Hepatocyte (in vitro differentiated cells): ENCODE measurements at places on chromosomes 1 and 21. TPM values are rescaled to one million over a fixed set of nuclear protein-coding genes. Genes with fewer than 3 reads are reported as not detected.

DNA sequence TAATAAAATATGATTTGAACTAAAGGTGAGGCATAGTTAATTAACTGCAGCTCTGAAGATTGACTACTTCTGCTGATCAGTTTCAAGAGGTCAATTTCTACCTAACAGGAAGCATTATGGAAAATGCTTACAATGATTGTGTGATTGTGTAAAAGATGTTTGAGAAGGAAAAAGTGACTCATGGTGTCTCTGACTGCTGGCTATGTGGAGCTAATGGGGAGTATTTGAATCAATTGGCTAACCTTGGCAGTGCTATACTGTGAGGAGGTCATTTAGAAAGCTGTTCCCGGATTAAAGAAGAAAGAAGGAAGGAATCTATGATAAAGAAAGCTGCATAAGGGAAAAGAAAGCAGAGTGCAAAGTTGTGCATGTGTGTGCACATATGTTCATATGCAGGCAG, 376.5 kb downstream of the ADGRL2 start:
- peak; percentile 10 for DNase-seq

Gene TDRD10
- polyA plus RNA-seq, result 0.09 TPM in 1 of 2 replicates, not detected in the other

GRCh38 chr1:62280960-62281465, 38.2 kb downstream of the KANK4 start:
- no peak for DNase-seq

DNA sequence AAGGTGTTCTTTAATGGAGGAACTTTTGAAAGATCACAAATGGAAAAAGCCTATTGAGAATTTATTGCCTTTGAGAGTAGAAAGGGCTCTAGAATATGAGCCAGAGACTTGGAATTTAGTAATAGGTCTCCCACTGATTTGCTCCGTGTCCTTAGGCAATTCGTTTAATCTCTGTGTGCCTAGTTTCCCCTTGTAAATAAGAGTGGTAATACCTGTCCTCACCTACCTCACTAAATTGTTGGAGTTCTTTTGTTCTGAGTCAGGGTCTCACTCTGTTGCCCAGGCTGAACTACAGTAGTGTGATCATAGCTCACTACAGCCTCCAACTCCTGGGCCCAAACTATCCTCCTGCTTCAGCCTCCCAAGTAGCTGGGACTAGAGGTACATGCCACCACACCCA, 15.0 kb upstream of the TEKT2 start:
- DNase-seq, result no peak

GRCh38 chr1:165056914-165057313, 299.6 kb downstream of the LMX1A start:
- peak; percentile 21 for DNase-seq

DNA sequence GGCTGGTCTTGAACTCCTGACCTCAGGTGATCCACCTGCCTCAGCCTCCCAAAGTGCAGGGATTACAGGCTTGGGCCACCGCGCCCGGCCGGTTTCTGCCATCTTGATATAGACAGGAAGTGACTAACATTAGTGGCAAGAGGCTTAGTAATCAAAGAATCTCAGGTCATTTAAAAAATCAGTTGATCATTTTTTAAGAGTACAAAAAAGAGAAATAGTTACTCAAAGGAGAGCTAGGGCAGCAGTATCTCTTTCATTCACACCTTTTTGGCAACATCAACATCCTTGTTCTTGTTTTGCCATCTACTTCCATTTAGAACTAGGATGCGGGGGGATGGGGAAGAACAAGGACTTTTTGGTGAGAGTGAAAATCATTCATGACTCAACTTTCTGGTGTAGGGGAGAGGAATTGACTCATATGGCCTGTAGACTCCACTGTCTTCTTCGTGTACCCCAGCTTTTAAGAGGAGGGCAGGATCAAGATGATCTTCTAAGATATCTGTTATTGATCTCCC, 8.8 kb downstream of the FCRLB start:
- DNase-seq, result no peak

Gene LENEP
- not detected in 2 replicates for polyA plus RNA-seq

- no peak for DNase-seq
Observed at GRCh38 chr21:32807717-32808380, 36.3 kb upstream of the PAXBP1 start.

GRCh38 chr1:32703479-32704291, 1.1 kb upstream of the SYNC start:
- DNase-seq, result peak; percentile 77

Gene ATAD3B
- polyA plus RNA-seq, result 33.2 and 40.5 TPM in 2 replicates

DNA sequence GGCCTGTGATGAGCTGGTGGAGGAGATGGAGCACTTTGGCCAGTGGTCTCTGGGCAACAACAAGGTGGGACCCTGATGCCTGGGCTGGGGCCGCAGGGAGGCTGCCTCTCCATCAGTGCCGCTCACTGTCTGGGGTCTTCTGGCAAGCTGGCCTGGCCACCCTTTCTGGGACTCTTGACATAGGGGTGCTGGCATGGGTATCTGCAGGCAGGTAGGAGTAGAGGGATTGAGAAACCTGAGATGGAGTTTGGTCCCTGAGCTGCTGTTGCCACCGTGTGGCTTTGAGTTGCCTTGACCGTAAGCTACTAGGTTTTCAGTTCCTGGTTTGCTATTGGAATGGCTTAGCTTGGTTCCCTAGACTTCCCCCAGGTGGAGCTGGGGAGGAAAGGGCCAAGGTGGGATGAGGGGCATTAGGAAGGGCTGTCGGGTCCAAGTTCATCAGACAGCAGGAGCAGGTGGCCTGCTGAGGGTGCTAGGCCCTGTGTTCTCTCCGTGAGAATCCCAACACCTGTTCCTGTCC, 13.2 kb upstream of the MFN2 start:
- peak; percentile 81 for DNase-seq

GRCh38 chr1:246203180-246203579, 303.9 kb downstream of the SMYD3 start:
- no peak for DNase-seq

- peak; percentile 12 for DNase-seq
Observed at GRCh38 chr21:45026826-45027225, 47.6 kb upstream of the ADARB1 start.

Gene DIPK1A
- 16.1 and 18.0 TPM in 2 replicates for polyA plus RNA-seq

- DNase-seq, result no peak
Observed at GRCh38 chr1:241229216-241229615, 127.8 kb downstream of the RGS7 start.

Gene OR10J1
- polyA plus RNA-seq, result not detected in 2 replicates

DNA sequence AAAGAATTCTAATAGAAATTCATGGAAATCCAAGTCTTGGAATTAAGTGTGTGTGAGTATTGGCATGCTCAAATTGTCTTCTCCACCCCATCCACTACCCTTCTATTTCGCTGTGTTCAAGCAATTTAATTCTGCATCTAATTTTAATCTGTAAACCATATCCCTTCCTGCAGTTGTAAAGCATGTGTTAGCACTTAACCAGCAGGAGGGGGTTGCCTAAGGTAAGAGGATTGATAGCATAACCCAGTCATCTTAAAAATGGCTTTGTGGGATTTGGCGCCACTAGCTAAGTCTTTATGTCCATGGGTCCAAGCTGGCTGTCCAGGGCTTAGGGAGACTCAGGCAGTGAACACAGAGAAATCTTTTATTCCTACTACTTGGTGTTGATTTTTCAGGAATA, 210.3 kb downstream of the PTPRC start:
- DNase-seq, result no peak

Gene SYPL2
- 3.0 TPM in 2 replicates for polyA plus RNA-seq

GRCh38 chr1:4755301-4755845, 101.0 kb downstream of the AJAP1 start:
- DNase-seq, result peak; percentile 17

GRCh38 chr21:27802816-27803475, 836.1 kb upstream of the ADAMTS5 start:
- peak; percentile 60 for DNase-seq
